ENCODE measurements at places on chromosomes 6 and 20.

DNA sequence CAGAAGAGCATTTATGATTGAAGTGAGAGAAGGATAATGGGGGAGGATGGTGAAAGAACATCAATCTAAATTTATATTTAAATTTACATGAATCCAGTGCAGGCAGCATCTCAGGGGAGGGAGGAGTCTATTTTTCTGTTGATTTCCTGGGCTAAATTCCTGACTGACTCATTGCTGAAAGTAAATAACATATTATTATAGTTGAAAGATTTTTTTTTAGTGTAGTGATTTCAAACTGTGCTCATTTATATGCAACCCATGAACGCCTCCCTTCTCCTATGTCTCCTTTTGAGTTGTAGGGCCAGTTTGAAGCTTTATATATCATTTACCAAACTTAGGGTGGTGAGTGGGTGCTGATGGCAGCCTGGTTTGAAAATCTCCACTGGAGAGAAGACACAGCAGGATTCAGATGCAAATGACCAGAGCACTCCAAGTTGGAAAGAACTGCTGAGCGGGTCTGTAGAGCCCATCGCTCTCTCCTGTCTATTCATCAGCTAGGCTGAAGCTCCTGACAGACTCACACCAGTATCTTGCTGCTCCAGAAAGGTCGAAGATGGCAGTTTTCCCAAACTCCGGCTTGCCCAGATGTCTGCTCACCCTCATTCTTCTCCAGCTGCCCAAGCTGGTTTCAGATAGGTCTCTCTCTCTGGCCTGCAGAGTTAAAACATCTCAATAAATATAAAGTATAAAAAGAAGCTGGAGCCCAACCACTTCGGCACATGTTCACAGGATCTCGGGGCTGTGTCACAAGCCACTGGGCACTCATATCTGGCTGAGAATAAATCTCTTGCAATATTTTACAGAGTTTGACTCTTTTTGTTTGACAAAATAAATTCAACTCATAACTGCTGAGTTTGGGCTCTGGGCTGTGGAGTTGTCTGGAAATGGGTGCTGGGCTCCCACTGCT is 18.3 kb downstream of the BTN2A1 start:
- no peak for DNase-seq

DNA sequence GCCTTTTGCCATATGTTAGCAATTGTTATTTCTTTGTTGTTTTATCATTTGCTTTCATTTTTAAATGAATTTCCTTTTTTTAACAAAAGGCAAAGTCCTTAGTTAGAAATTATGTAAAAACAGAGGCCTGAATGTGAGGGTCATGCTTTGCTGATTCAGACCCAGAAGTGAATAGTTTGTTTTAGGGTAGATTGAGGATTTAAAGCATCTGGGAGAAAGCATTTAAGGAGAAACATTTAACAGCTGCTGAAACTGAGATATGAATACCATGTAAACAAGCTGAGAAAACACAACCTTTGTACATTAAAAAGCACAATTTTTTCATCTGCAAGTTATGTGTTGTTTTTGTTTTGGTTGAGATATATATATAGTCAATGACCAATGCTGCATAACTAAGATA is 8.0 kb downstream of the HTR1B start:
- DNase-seq, result no peak

GRCh38 chr6:111482188-111482958 is 645 bp downstream of the REV3L start:
- DNase-seq, result peak; percentile 57

- peak; percentile 98 for DNase-seq
Measured at GRCh38 chr20:12371990-12372389, 454.3 kb downstream of the BTBD3 start.

DNA sequence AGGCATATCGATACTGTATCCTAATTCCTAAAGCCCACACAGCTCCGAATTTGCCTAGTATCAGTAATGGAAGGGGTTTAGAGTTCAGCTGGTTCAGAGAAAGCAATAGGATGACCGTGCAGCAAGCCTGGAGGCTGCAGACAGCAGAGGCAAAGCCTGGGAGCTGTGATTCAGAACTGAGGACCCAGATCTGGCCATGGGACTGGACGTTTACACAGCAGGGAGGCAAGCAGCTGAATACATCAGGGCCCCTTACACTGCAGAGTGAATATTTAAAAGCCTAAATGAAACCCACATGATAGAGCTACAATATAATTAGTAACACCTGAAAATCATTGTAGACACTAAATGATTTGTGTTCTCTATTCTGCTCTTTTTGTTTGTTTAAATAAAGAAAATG is 38.0 kb downstream of the ELOVL2 start:
- no peak for DNase-seq

DNA sequence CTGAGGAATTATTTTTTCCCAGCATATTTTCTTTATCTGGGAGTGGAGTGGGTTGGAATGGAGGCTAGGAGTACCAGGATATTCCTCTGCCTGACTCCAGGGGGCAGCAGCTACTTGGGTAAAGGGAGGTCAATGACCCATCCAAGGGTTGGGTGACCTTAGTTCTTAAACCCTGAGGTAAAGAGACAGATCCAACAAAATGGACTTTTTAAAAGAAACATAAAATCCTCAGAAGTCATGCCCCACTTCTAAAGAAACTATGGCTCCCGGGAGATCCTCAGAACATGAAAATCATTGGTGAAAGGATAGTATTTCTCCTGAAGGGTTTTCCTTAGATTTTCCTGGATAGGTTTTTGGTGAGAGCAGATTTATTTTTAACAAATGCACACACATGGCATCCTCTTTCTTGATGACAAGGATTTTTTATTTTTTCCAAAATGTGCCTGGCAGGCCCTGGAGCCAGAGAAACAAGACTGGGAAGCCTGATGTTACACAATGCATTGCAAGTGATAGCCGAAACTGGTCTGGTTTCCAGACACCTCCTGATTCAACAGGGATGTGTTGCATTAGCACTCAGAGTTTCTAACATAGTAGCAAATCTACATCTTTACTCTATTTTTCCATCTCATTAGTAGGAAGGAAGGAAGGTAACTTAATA is 240.9 kb upstream of the BTBD3 start:
- peak; percentile 45 for DNase-seq

DNA sequence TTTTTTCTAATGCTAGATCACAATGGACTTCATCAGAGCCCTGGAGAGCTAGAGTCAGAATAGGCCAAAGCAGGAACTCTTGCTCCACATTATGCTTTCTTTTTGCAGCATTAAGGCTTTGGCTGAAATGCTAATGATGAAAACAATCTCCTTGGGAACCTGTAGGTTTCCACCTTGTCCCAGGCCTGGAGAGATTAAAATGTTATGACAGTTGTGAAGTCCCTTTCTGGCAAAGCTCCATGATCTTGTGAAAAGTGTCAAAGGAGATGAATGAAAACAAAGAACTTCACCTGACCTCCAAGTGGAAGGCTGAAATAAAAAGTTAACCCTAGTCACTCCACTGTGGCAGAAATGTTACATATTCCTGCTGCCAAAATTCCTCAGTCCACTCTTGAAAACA is 64.0 kb upstream of the LRRC1 start:
- no peak for DNase-seq

- no peak for DNase-seq
Measured at GRCh38 chr6:33201147-33201545, 479 bp downstream of the SLC39A7 start.

GRCh38 chr6:104951677-104952076 is 5.2 kb upstream of the LIN28B start:
- DNase-seq, result no peak

DNA sequence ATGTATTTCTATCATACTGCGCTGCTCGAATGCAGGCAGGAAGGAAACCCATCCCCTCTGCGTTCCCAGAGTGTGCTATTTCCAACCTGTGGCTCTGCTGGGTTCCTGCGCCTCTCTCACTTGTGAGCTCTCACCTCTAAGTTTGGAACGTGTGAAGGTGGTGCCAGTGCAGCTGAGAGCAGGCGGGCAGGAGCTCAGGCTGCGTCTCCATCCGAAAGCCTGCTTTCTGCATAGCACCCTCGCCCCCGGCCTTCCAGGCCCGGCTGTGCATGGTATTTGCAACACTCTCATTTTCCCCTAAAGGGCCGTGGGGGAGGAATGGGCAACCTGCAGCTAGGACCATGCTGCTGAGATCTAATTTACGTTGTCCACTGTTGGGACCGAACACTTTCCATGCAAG is 288.0 kb upstream of the TSHZ2 start:
- no peak for DNase-seq

- DNase-seq, result no peak
Measured at GRCh38 chr20:52852714-52853113, 119.4 kb upstream of the TSHZ2 start.

DNA sequence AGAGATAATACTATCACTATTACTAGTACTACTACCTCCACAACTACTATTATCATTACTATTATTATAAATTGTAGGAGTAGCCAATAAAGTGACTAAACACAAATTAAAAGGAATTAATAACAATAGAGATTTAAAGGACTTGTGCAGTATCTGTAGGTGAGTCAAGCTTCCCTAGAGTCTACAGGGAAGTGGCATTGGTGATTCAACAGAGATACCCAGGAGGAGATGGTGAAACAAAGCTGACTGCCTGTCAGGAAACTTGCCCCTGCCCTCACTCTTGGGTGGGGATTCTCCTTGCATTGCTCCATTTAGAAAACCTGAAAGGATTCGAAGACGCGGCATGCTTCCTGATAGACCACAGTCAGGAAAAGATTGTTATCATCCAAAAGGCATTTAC is 23.3 kb upstream of the BCLAF1 start:
- DNase-seq, result no peak

DNA sequence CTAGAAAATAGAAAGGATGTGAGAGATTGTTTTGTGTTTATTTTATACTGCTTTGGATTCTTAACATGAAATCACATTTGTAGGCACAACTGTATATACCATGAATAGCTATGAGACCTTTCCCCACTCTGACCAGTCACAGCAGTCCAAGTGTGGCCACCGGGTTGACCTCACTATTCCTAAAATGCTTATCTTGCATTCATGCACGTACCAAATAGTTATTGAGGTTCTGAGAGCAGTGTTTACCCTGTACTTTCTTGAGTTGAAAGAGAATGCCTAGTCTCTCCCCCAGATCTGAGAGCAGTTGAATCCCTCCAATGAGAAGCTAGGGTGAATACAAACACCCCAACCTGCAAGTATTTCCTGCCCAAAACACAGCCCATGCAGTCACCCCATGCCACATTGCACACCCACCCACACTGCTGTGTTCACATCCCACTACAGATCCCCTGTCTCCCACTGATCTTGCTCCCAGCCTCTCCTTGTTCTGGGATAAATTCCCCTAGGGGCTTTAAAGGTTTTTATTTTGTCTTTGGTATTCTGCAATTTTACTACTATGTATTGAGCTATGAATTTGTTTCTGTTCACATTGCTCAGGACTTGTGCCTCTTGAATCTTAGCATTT is 51.6 kb downstream of the GOPC start:
- DNase-seq, result no peak

DNA sequence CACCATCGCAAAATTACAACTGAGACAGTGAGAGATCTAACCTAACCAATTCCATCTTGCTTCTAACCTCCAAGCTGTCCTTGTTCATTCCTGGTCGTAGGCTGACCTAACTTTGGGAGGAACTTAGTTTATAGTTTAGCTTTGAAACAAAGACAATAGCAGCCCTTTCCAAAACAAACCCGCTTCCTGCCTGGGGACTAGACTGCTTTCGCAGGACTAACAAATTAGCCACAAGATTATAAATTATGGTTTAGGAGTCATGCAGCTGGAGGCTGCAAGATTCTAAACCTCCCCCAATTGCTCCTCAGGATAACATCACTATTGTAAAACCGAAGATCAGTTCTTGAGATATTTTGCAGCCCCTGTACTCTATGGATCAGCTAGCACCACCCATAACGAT is 63.2 kb downstream of the TRIM27 start:
- no peak for DNase-seq

DNA sequence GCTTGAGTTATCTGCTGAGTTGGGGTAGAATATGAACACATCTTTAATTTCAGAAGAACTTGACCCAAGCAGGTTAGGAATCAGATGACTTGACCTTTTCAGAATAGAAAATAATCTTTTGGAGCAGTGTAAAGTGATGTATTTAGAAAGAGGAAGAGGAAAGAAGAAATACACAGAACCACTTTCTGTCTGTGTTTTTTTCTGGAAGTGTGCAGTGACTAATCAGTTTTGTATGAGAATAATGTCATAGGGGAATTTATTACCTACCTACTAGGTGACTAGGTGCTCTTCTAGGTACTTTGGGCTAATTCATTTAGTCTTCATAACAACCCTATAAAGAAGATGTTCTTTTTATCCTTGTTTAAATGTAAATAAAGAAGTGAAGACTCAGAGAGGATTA is 3.0 kb downstream of the PPP1R14C start:
- DNase-seq, result no peak

DNA sequence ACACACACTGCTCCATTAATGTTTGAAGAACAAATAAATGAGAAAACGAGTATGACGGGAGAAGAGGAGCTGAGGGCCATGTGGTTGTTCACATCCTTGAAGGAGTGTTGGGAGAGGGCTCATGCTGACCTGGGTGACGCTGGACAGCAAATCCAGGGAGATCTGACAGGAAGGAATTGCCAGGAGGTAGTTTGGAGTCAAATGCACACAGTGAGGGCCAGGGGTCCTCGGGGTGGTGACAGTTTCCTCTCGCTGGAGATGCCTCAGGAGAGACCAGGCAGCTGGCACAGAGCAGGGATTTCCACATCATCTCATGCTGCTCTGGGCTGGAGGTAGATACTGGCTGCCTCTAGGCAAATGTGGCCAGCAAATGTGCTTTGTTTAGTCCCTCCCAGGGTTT is 2.0 kb upstream of the TMEM181 start:
- no peak for DNase-seq

- peak; percentile 53 for DNase-seq
Measured at GRCh38 chr6:111011360-111012142, 29.7 kb downstream of the RPF2 start.

DNA sequence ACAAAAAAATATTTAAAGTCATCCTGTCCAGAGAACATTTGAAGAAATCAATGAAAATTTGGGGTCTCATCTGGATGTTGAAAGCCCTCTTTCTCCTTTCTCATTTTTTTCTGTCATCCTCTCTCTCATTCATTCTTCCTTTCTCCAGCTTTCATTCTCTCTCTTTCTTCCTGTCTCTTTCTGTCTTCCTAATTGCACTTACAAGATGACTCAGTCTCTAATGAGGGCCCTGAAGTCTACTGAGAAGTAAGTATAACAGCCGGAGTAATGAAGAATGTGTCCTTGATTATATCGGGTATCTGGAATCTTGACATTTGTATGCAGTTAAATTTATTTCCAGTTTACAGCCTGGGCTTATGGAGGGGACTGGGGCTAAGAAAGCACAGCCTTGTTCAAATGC is 232.2 kb upstream of the SULF2 start:
- DNase-seq, result no peak

DNA sequence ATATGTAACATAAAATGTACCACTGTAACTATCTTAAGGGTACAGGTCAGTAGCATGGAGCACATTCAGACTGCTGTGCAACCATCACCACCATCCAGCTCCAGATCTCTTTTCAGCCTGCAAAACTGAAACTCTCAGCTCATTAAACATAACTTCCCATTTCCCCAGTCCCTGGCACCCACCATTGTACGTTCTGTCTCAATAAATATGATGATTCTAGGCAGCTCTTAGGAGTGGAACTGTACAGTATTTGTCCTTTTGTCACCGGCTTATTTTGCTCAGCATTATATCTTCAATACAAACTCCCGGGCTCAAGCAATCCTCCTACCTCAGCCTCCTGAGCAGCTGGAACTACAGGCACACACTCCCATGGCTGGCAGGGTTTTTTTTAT is 1.5 kb downstream of the ZC3H12D start:
- DNase-seq, result no peak
